ENCODE measurements at places on chromosomes 1 and 21.
A peak's percentile ranks its signal among the peaks of the same experiment; 100 is the strongest.

GRCh38 chr1:117964290-117965038 lies 34.9 kb downstream of the WDR3 start:
- no peak for DNase-seq

DNA sequence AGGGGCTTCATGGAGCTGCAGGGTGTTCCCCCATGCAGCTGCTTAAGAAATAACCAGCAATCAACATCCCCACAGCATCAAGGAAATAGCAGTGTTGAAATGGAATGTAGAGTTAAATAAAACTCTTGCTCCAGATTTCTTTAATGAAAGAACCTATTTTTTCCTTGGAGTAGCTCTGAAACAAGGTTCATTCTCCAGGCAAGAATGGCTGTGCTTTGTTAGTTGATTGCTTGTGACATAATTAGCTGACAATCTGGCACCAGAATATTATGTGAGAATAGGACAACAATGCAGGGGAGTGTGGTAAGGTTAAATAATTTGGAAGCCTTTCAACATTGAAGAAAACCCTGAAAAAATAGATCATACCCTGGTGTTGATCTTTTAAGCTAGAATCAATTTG lies 254.2 kb upstream of the RRP15 start:
- DNase-seq = no peak

- no peak for DNase-seq
Measured at GRCh38 chr21:28492127-28492526, 500.6 kb downstream of the LTN1 start.

GRCh38 chr1:221998781-221999180 lies 256.9 kb upstream of the DUSP10 start:
- DNase-seq = no peak

DNA sequence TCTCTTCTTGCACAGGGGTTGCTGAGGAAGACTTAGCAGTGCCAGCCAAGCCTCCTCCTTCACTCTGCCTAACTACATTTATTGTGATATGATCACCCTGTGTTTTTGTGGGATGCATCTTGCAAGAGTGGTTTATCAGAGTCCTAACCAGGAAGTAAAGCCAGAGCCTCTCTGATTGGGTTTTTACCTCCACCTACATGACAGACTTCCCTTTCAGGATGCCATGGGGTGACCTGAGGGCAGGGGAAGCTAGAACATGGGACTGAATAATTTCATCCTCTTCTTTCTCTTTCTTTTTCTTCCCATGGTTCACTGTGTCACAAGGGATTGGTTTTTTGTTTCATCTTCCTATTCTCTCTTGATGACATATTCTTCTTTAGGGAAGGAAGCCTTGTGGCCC lies 146.6 kb downstream of the HHAT start:
- DNase-seq = no peak

GRCh38 chr1:198056255-198056654 lies 100.5 kb upstream of the NEK7 start:
- no peak for DNase-seq

- no peak for DNase-seq
Measured at GRCh38 chr1:40593449-40594186, 62.2 kb downstream of the ZNF684 start.

DNA sequence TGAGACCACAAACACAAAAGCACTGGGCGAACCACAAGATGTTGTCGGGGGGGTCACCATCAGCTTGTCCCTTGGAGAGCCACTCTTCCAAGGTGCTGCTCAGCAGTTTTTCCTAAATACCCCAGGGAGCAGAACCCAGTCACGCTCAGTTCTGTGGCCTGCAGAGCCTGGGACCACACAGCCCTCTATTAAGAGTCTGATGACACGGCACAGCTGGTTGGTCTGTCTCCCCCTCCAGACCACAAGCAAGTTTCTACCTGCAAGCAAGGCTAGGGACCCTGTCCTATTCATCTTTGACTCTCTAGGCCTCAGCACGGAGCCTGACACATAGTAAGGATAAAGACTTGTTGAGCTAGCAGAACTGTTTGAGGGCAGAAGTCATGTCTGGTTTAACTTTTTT lies 28.5 kb downstream of the SLC9A1 start:
- no peak for DNase-seq

DNA sequence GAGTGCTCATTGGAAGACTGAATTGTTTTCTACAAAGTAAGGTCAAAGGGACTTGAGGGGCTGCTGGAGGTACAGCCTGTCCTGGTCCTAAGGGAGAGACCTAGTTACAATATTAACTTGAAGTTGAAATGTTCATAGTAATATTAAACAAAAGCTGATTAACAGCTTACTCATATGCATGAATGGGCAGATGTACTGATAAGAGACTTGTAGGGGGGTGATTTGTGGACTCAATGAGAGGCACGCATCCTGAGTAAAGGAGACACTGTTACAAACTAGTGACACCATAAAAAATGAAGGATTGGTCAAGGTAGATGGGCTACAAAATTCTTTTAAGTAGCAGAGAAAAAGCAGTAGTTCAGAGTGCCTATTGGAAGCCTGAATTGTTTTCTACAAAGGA lies 2.7 kb downstream of the HSD11B1 start:
- no peak for DNase-seq

- DNase-seq = no peak
Measured at GRCh38 chr21:34911360-34911759, 137.7 kb downstream of the RUNX1 start.

DNA sequence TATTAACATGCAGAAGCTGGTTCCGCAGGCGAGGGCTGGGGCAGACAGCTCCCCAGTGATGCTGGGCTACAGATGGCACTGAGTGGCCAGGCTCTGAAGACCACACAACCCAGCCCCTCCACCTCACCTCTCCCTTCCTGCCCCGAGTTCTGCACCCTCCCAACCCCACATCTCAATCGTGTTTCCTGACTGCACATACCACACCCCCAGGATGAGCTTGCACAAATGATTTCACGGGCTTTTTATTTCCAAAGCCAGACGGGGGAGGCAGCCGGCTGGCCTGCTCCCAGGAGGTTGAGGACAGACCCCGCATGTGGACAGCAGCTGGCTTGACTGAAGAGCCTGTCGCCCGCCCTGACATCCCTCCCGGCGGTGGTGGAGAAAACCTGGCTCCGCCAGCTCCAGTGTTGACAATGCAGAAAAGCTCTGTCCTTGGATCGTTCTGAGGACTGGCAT lies 21.4 kb upstream of the ALDH4A1 start:
- peak; percentile 63 for DNase-seq

GRCh38 chr1:93661829-93662474 lies 19.7 kb downstream of the BCAR3 start:
- DNase-seq = no peak

- no peak for DNase-seq
Measured at GRCh38 chr1:168112673-168113305, 23.9 kb downstream of the GPR161 start.

- DNase-seq = no peak
Measured at GRCh38 chr1:188363943-188364342, 1535.2 kb downstream of the PLA2G4A start.

GRCh38 chr1:46193984-46194570 lies 4.2 kb downstream of the POMGNT1 start:
- DNase-seq = no peak

- no peak for DNase-seq
Measured at GRCh38 chr1:223772771-223773160, 60.4 kb downstream of the CAPN2 start.

- DNase-seq = no peak
Measured at GRCh38 chr1:21550866-21551475, 41.7 kb downstream of the ALPL start.

DNA sequence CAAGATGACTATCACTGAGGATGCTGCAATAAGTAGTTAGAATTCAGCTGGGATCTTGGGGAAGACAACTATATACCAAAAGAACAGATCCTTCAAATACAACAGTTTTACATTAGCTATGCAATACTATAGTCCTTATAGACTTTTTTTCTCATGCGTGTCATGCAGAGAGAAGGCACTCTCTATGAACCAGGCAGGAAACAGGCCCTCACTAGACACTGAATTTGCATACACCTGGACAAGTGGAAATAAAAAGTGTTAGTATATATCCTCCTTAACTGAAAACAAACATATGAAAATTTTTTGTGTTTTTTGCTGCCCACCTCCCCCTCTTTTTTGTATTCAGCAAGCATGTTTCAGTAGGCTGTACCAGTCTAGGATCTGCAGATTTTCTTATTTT lies 29.9 kb downstream of the TMCO1 start:
- no peak for DNase-seq

DNA sequence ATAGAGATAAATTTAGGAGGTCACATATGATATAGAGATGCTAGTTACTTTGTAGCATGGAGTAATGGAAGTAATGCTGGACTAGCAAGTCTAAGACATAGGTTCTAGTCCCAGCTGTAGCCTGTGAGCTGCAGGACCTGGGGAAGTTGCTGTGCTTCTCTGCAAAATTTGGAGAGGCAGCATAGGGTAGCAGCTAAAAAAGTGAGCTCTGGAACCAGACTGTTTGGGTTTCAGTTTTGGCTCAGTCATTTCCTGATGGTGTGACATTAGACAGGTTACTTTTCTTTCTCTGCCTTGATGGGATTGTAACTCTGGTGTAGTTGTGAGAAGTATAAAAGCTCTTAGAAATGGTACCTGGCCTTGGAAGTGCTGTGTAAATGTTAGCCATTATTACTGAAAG lies 3.3 kb downstream of the METTL13 start:
- DNase-seq = no peak
